Left renal cortex interstitium (tissue), 4 donors: ENCODE measurements at places on chromosomes 16 and 17. TPM values are rescaled to one million over a fixed set of nuclear protein-coding genes. Genes with fewer than 3 reads are reported as not detected.

DNA sequence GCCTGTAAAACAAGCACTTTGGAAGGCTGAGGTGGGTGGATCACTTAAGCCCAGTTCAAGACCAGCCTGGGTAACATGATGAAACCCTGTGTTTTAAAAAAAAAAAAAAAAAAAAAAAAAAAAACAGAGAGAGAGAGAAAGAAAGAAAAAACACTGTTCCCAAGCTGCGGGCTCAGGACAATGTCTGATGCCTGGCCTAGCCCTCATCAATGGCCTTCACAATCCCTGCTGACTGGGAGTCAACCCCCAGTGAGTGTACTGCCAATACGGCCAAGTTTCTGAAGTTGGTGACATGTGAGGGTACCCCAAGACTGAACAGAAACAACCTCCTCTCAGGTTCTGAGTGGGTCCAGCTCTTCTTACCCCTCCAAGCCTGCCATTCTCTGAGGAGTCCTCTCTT is 116.5 kb downstream of the ZNF778 start:
- DNase-seq: no peak

FAM171A2 gene
- polyA plus RNA-seq: 36.2 TPM

GRCh38 chr16:77213542-77214106 is 14.4 kb downstream of the SYCE1L start:
- no peak for DNase-seq

DNA sequence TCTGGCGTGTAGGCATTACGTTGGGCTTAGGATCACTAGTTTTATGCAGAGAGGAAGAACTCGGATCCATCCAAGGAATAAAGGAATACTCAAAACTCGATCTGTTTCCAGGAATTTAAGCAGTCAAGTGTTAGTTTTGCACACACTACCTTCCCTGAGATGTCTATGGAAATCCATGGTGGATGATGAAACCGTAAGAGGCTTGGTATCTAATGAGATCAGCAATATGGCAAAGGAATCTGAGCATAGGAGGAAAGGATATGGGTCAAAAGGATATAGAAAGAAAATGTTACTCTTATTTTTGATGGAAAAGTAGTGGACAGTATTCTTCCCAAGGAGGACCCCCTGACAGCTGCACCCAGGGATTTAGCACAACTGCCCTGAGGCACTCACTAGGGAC is 59.6 kb downstream of the SMG6 start:
- no peak for DNase-seq

- DNase-seq: no peak
Observed at GRCh38 chr17:82668631-82669099, 20.4 kb upstream of the WDR45B start.
